Right lung (tissue), 10 donors: ENCODE measurements at places on chromosomes 12 and 14. TPM values are rescaled to one million over a fixed set of nuclear protein-coding genes. Genes with fewer than 3 reads are reported as not detected.

GRCh38 chr14:58167057-58167456, 15.0 kb upstream of the ARMH4 start:
- no peak for DNase-seq

DNA sequence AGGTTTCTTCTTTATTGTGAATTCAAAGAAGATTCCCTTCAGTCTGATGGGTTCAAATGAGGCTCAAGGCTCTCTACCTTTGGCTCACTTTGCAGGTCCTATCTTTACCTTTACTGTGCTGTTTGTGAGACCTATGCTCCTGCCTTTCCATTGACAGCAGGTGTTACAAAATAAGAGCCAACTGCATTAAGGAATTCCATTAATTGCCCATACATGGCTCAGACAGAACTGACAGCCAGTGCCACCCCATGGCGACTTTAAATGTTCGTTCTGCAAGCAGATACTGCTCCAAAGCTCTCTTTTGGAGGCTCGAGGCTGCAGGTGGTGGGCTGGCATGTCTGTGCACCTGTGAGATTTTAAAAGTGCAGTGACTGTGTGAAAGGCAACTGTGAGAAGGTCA, 44.7 kb downstream of the RBM19 start:
- no peak for DNase-seq

DNA sequence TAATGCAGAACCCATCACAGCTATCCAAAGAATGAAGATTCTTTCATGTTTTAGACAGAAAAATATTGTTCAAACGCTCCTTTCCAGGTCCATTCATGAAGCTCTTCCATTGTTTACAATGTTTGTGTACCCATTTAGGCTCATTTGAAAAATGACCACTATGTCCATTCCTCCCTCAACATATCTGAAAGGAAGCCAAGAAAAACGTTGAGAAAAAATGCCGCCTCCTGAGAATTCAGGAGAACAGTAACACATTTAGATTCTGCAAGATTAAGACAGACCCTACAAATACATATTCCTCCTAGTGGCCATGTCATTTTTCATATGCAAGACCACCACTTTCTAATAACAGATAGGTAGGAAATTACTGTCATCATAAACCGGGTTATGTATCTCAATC, 124.4 kb downstream of the SLC25A21 start:
- no peak for DNase-seq

DNA sequence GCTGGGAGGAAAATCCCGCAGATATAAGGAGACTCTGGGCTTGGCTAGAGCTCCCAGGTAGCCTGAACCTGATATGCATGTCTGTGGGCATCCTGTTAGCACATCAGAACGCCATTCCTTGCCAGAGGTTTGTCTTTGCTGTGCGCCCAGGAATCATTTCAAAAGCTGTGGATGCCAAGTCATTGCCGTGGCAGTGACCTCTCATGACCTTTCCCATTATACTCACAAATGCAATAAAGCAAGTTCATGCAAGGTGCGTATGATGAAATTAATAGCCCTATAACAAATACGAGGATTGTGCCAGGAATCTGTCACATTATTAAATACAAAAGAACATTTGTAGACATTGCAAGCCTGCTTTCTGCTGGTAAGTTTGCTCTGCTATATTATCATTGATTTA, 229.1 kb upstream of the PELI2 start:
- no peak for DNase-seq

DNA sequence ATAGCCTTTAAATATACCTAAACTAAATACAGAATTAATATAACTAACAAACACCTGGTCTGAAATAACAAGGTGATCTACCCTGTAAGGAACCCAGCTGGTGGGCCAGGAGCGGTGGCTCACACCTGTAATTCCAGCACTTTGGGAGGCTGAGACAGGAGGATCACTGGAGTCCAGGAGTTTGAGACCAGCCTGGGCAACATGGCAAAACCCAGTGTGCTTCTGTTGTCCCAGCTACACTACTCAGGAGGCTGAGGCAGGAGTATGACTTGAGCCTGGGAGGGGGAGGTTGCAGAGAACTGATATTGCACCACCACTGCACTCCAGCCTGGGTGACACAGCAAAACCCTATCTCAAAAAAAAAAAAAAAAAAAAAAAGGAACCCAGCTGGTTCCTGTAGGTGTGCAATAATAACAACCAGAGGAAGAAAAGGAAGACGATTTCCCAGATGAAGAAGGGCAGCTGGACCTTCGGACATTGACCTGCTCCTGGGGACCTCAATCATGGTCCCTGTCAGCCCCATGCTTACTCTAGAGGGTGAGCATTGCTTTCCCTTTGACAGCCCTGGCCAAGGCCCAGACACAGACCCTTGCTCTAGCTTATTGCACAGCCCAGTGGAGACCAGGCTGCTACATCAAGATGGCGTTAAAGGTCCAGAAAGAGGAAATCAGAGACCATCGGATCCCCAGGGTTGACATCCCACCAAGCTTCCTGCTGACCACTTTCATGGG, 5.4 kb downstream of the FOS start:
- DNase-seq = no peak

- DNase-seq = no peak
These were observed 52.3 kb downstream of the POLR3B start for GRCh38 chr12:106409878-106410277.

DNA sequence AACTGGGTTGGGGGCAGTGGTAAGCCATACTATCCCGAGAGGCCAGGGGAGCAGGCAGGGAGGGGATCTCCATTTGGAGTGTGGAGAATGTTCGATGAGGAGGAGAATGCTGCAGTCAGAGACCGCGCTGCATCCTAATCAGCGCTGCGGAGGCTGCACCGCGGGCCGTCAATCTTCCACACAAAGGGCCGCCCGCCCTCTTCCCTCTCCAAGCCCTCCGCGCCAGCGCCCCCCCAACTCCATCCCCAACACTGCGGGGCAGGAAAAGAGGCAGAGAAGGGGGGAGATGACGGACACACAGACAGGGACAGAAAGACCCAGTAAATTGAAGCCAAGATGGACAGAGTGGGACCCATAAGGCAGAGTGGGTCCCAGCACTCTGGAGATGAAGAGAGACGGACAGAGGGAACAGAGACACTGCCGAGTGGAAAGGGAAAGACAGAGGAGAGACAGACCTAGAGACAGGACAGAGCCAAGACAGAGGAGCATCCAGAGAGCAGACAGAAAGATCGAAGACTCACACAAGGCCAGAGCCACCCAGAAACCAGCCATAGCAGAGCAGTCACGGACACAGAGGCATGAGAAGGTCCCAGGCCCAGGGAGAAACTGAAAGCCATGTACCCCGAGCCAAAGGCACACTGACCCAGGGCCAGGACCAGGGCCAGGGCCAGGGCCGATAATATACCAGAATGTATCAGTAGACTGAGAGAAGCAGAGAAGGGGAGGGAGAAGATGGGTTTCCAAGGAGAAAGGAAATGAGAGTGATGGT, 3.5 kb downstream of the CISTR start:
- no peak for DNase-seq

GRCh38 chr12:124865728-124866127, 2.1 kb upstream of the SCARB1 start:
- DNase-seq = no peak

DNA sequence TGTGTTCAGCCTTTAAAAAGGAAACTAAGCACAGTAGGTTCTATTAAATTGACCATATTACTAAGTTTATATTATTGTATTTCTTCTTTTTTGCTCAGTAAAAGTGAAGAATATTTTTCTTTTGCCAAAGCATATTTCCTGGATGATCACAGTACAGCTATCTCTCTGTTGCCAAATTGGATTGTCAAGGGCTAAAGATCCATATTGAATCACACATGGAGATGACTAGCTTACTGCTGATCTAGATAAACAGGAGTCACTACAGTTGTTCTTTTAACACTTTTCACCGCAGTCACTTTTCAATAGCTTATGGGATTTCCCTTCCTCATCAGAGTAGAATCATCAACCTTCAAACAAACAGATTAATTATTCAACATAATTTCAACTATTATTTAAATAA, 78.6 kb downstream of the LRRC9 start:
- no peak for DNase-seq

- no peak for DNase-seq
These were observed 273.1 kb upstream of the RGS6 start for GRCh38 chr14:71659159-71659558.

- no peak for DNase-seq
These were observed 73.8 kb upstream of the BDKRB2 start for GRCh38 chr14:96130854-96131253.

Gene PRIMA1
- polyA plus RNA-seq = 1.2 TPM

Gene KCNH5
- not detected for polyA plus RNA-seq

Gene APOF
- not detected for polyA plus RNA-seq

Gene AICDA
- not detected for polyA plus RNA-seq

Gene STYK1
- polyA plus RNA-seq = 0.59 TPM

Gene ARHGAP9
- polyA plus RNA-seq = 5.1 TPM

Gene HHIPL1
- 3.3 TPM for polyA plus RNA-seq

Gene NRL
- 1.1 TPM for polyA plus RNA-seq
